ENCODE measurements at places on chromosomes 16 and 17.

- peak; percentile 65 for DNase-seq
These were observed 82.2 kb downstream of the PLXDC1 start for GRCh38 chr17:39069114-39069756.

DNA sequence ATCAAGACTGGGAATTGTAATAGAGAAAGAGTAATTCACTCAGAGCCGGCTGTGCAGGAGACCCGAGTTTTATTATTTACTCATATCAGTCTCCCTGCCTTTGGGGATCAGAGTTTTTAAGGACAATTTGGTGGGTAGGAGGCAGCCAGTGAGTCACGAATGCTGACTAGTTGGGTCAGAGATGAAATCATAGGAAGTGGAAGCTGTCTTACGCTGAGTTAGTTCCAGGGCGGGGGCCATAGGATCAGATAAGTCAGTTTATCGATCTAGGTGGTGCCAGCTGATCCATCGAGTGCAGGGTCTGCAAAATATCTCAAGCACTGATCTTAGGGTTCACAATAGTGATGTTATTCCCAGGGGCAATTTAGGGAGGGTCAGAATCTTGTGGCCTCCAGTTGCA, 20.2 kb upstream of the GUCY2D start:
- peak; percentile 36 for DNase-seq

DNA sequence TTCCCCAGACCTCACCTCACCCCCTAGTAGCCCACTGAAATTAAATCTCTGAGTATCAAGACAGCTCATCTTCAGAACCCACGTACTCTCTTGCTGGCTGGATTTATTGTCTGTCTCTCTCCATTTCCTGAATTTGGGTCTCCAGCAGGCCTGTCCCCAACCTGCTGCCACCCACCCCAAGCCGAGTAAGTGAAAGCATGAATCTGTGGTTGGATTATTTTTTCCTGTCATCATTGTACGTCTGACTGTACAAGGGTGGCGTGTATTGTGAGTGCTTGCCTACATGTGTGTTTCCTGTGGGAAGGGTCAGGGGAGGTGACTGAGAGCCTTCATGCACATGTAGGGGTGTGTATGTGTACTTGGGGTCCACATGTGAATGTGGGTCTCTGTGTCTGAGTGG, 5.4 kb downstream of the TNP2 start:
- no peak for DNase-seq

- DNase-seq, result no peak
These were observed 263.5 kb upstream of the AXIN2 start for GRCh38 chr17:65824901-65825300.

DNA sequence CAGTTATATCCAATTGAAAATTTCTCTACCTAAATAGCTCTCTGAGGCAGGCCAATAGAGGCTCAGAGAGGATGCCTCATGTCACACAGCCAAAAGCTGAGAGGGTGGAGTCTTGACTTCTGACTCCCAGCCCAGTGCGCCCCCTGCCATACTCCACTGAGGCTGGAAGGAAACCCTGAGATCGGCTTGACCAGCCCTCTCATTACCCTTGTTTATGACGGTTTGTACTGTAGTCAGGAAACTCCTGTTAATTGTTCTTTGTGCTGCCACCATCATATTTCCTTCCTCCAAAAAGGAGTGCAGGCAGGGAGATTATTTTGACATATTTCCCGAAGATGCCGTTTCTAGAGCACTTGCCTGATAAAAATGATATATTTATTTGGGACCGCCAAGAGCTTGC, 107.9 kb downstream of the AIPL1 start:
- no peak for DNase-seq

GRCh38 chr17:17789828-17790636, 46.8 kb downstream of the SREBF1 start:
- no peak for DNase-seq

DNA sequence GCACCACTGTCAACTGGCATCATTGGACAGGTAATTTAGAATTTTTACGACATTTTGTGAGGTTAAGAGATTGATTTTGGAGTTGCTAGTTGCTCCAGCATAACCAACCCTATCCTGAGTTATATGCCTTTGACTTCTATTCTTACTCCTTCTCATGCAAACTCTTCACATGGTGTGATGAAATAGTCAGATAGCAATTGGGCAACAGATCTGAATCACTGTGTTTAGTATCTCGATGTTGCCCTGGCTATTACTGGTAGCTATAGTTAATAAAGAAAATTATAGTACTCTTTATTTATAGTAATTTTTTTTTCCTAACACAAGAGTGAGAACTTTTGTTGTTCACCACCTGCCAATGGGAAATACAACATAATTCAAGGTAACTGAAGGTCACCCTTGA, 494.8 kb upstream of the TOM1L1 start:
- DNase-seq, result no peak

- DNase-seq, result peak; percentile 33
These were observed 491 bp downstream of the TRAP1 start for GRCh38 chr16:3716831-3717234.

DNA sequence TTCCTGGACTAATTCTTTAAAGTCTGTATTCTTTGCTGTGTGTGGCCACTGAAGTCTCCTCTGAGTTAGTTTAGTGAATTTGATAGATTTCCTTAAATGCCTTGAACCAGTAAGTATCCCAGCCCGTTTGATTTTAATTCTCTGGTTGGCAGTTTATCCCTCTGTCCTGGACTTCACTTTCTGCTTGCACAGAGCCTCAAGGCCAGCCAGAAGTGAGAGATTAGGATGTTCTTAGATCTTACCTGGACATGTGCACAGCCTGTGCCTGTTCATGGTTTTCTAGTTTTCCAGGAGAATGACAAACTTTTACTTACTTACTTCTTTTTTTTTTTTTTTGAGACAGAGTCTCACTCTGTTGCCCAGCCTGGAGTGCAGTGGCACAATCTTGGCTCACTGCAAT, 10.8 kb upstream of the SLC38A7 start:
- no peak for DNase-seq

- no peak for DNase-seq
These were observed 8.0 kb downstream of the BRD7 start for GRCh38 chr16:50360779-50361178.

DNA sequence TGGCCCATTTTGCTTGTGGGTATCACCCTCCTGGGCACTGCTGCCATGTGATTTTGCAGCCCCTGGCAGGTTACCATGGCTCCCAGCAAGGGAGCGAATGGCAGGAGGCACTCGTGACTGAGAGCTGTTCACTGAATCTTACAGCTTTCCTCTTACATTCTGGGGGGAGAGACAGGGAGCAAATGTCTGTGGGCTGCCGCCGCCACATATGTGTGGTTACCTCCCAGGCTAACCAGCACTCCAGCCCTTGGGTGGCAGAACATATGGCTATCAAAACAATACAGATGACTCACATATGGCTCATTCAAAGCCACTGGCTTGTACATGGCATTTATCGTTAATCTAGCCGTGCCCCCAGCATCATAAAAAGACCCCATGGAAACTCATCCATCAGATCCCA, 19.8 kb downstream of the GTF3C1 start:
- peak; percentile 94 for DNase-seq

DNA sequence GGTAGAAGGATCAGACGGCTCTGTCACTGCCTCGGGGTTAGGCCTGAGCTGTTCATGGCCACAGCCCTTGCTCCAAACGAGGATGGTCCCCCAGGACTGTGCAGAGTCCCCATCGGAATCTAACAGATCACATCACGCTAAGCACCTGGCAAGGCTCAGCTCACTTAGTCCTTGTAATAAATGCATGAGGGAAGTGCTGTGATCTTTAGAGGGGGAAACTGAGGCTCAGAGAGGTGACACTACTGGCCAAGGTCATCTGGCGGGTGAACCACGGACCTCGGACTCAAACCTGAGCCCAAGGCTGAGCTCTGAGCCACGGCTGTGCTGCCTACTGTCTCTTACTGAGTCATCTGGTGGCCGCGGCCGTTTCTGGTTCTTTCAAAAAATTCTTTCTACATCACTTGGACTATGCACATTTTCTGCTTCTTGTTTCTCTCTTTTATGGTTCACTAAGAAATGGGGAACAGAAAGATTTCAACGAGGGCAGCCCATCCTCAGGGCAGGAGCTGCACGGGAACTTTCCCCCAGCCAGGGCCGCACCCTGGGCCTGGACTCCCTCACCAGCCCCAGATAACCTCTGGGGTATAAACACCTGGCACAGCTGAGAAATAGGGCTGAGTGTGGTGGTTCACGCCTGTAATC, 55.6 kb downstream of the COTL1 start:
- DNase-seq, result no peak

DNA sequence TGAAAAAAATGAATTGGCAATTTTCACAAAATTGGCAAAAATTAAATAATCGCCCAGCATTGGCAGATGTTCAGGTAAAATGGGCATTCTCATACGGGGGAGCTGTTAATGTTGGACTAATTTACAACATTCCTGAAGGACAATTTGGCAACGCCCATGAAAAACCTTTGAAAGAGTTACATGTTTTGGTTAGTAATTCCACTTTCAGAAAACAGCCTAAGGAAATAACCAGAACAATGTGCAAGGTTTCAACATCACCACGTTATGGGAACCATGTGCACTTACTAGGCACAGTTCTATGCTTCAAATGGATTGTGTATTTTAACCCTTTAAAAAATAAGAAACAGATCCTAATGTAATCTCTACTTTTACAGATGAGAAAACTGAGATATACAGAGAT, 62.7 kb downstream of the CDYL2 start:
- DNase-seq, result no peak

DNA sequence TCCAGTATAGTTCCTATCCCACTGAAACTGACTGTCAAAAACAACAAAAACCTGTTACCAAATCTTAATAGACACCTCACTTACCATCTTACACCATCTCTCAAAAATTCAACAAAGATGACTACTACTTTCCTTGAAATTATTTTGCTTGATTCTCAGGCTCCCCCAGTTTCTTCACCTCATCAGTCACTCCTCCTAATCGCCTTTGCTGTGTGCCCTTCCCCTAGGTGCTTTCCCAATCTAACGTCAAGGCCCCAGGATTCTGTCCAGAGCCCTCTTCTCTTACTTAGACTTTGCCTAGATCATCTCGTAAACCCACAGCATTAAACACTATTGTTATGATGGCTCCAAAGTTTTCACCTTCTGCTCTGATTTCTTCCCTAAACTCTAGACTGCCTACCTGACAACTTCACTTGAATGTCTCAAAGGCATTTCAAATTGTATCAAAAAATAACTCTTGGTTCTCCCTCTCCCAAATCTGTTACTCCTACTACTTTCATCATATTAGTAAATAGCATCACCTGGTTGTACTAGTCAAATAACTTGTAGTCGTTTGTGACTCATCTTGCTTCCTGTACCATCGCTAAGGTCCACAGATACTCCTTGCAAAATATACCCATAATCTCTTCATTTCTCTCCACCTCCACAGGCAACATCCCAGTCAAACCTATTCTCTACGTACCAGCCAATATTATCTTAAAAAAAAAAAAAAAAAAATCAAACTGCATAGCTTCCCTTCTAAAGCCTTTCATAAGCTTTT, 18.0 kb downstream of the C16orf87 start:
- DNase-seq, result no peak

DNA sequence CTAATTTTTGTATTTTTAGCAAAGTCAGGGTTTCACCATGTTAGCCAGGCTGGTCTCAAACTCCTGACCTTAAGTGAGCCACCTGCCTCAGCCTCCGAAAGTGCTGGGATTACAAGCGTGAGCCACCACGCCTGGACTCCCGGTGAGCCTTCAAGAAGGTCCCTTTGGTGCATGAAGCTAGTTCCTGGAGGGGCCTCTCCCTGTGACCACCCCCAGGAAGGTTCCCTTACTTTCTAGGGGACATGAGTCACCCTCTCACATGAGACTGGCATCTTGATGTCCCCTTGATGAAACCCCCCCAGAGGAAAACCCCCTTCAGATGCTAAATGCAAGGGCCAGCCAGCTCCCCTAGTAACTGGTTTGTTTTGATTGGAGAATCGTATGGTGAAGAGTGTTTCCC, 12.8 kb downstream of the CARHSP1 start:
- DNase-seq, result no peak

DNA sequence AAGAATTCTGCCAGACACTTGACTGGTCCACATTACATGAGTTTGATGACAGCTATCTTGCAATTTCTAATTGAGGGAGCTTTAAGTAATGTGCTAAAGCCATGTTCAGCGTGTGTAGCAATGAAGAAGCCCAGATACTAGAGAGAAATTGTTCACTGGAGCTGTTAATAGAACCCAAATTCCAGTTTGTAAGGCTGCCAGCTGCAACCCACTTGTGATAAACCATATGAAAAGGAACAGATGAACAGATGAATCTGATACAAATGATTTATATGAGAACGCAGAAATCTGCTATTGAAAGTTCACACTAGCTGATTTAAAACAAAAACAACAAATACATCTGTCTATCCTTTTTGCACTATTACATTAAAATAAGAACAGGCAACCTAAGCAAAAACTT, 6.2 kb downstream of the NACA2 start:
- no peak for DNase-seq

DNA sequence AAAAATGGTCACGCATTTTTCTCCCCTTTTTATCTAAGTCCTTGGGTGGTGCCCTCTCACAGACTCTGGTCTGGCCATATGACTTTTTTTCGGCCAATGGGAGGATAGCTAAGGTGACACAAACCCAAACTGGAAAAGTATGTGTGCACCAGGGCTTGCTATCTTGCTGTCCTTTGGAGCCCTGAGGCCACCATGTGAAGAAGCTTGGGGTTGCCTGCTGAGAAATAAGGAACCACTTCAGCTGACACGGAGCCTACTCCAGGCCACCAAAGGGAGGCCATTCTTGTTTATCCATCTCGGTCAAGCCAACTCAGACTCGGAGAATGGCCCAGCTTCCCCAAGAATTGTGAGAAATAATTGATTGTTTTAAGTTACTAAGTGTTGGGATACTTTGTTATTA, 111.4 kb upstream of the ZFHX3 start:
- no peak for DNase-seq

DNA sequence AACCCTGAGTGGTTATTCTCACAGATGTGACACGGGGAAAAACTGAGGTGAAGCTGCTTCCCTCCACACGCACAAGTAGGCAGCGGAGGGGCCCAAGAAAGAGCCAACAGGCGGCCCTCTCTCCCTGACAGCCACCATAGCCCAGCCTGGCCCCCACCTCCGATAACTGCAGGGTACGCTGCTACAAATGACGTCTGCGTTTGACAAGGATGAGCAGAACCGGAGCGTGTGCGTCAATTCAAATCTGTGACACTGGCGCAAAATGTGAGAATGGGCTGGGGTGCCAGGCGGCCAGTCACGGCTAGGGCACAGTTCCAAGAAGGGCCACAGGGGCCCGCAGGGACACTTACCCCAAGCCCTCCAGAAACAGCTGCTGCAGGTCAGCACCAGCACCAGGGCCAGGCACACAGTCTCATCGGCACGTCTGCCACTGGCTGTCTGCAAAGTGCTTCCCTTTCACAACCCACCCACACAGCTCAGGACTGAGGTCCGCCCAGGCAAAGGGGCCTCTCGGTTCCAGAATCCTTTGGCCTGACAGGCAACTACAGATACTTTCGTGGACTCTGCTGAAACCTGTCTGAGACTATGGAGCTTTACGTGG, 14.4 kb downstream of the AXIN1 start:
- no peak for DNase-seq

- no peak for DNase-seq
These were observed 100.8 kb upstream of the CORO6 start for GRCh38 chr17:29723278-29724047.
